ENCODE measurements at places on chromosomes 2 and 18.
A peak's percentile ranks its signal among the peaks of the same experiment; 100 is the strongest.

DNA sequence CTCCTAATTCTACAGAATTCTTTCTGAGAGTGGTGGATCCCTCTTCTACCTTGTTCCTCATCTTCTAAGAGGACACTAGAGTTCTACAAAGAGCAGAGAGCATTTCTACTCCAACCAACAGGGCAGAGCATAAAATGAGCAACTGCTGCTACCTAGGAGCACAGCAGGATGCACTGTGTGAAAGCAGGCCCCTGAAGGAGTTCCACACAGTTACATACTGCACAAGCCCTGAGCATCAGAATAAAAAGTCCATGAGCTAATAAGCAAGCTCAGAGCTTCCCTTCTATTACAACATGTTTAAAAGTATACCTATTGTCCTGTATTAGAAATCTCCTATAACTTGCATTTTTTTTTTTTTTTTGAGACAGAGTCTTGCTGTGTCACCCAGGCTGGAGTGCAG, 8.4 kb downstream of the FHL2 start:
- no peak for DNase-seq

- DNase-seq = no peak
These were observed 266.7 kb upstream of the KLHL29 start for GRCh38 chr2:23118313-23118712.

DNA sequence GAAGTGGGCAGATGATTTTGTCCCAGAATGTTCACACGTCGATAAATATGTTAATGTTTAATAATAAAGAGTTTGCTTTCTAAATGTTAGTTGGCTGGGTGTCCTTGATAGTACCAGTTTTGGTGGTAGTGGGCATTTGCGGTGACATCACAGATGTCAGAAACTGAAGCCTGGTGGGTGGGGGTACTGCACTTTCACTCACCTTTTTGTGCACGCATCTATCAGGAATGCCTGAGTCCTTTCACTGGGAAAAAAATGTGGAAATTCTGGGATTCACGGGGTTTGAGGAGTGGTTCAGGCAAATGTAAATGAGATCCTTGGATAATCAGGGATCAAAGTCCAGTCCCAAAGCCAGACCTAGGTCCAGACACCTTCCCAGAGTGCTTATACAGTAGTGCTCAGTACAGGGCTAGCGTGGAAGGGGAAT, 3.2 kb downstream of the EPAS1 start:
- DNase-seq = no peak

- DNase-seq = no peak
These were observed 82.6 kb upstream of the CYP1B1 start for GRCh38 chr2:38158378-38159118.

GRCh38 chr2:73984922-73985307, 205 bp downstream of the TET3 start:
- DNase-seq = peak; percentile 70

DNA sequence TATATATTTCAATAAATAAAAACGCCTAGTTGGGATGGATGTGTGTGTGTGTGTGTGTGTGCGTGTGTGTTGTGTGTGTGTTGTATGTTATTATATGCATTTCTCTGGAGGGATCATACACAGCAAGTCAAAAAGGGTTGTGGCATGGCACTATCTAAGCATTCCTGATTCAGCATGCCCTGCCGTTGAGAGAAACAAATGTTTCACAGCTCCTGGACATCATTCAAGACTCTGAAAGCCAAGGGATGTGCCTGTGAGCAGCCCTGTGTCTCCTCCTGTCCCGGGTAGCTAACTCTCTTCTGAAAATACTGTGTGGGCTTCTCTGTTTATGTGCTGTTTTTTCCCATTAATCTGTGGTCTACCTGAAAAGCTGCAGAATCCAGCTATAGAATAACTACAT, 197.9 kb upstream of the SETBP1 start:
- no peak for DNase-seq

GRCh38 chr2:20350041-20350712, 467 bp downstream of the PUM2 start:
- DNase-seq = peak; percentile 58

DNA sequence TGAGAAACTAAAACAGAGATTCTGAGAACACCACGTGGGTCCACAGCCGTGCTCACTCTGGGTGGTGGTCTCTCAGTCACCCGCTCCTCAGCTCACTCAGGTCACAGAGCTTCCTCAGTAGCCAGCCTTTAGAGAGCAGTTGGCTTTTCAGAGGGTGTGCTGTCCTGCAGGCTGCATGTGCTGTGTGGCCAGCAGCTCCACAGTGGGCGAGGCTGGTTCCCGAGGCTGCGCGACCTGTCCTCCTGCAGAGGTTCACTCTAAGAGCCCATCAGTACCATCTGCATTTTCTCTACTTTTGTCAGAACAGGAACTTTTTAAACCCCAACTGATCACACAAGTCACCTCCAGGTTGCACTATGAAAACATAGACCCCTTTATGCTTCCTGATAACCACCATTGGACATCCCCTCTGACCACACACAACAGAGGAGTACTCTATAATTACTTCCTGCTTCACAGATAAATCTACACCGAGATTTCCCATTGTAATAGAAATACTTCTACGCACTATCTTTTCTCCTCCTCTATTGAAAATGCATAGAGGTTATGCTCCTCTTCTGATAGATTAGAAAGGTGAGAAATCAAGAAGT, 93.1 kb downstream of the GYPC start:
- DNase-seq = no peak

GRCh38 chr2:225773148-225773547, 373.6 kb downstream of the NYAP2 start:
- no peak for DNase-seq

- DNase-seq = no peak
These were observed 19.2 kb upstream of the SIGLEC15 start for GRCh38 chr18:45806226-45806625.

- DNase-seq = no peak
These were observed 87.6 kb downstream of the MAIP1 start for GRCh38 chr2:200042944-200043343.
